ENCODE measurements at places on chromosomes 12 and 14.

- DNase-seq: no peak
Measured at GRCh38 chr14:103315351-103315911, 18.6 kb upstream of the EIF5 start.

DNA sequence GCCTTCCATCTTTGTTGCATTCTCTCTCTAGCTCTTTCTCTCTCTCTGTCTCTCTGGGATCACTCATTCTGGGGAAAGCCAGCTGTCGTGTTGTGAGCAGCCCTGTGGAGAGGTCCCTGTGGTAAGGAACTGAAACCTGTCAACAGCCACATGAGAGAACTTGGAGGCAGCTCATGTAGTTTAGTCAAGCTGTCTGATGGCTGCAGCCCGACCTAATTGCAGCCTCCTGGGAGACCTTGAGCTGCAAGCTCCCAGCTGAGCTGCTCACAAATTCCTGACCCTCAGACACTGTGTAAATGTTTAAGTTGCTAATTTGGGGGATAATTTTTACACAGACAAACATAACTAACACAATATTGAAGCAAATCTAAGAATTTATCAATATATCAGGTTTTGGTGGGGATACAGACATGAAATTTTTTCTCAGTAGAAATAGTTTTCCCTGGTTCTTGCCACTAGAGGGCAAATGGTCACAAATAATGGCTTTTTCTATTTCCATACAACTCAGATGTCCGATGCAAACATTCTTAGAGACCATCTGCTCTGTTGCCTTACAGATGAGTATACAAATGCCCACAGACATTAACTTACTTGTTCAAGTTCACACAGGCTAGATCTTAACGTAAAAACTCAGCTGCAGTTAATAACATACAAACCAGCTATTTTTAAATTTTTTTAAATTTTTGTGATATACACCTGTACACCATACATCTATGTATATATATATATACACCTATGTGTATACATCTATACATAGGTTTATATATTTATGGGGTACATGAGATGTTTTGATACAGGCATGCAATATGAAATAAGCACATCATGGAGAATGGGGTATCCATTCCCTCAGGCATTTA lies 15.5 kb upstream of the KRR1 start:
- DNase-seq: peak; percentile 45

DNA sequence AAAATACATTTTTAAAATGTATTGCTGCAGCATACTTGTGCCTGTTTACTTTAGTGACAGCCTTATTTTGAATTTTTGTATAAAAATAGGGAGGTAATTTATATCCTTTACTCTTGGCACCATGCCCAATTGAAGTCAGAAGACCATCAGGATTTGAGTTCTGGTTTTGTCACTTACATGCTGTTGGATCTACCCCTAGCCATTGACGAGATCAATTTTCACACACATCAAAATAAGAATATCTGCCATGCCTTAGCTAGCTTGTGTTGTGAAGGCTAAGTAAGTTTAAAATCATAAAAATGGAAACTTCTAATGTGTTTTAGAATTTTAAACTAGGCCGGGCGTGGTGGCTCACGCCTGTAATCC lies 381.8 kb downstream of the KCNH5 start:
- no peak for DNase-seq

DNA sequence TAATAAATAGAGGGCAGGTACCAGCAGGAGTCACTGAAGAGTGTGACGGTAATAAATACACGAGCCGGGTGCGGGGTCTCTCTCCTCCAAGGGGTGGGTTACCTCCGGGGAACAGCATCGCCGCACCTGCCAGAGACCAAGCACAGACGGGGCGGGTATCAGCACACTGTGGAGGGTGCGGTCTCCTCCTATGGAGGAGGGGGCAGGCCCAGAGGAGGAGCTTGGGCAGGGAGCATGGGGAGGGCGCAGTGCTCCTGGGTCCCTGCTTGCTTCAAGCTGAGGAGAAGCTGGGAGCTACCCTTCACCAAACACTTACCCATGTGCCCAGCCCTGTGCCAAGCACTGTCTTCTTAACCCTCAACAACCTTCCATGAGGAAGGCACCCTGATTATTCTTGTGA lies 12.8 kb downstream of the PGF start:
- peak; percentile 61 for DNase-seq

GRCh38 chr12:56601503-56601902 lies 28.6 kb downstream of the BAZ2A start:
- peak; percentile 42 for DNase-seq

DNA sequence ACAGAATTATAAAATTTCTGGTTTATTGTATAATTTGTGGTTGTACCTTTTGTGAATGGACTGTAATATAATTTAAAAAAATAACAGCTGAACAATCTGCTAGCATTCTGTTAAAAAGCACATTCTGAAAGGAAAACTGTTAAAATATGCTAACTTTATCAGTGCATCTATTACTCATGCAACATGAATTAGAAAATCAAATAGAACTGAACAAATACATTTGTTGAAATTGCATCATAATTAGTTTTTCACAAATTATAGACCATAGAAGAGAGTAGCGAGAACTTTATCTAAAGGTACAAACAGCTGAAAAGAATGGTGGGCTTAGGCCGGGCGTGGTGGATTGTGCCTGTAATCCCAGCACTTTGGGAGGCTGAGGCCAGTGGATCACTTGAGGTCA lies 33.0 kb downstream of the PTPN21 start:
- DNase-seq: no peak

DNA sequence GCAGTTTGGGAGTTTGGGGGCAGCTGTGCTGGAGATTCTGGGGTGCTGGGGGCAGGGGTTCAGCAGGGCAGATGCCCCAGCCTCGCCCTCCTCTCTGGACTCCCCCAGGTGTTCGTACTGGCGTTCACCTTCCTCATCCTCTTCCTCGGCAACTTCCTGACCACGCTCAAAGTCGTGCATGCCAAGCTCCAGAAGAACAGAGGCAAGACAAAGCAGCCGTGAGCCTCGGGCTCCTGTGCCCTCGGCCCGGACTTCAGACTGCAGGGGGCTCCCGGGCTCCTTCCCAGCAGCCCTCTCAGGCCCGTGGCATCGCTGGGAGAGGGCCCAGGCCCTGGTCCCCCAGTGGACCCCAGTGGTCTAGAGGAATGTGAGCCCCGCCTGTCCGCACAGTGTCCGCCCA lies 18.0 kb downstream of the RHOF start:
- no peak for DNase-seq

DNA sequence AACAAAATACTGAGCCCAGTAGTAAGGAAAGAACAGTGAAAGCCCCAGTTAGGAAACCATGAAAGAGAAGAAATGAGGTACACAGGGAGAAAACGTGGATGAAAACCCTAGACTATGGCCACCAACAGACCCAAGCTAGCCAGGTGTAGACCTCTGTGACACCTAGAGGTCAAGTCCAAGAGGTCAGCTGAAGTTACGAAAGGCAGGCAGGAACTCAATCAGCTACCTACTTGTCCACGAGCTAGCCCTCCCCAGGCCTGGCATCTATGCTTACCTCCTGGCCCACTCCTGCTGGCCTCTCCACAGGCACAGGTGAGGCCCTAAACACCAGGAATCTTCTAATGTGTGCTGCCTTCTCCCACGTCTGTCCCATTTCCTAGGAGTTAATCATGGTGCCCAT lies 48.7 kb downstream of the DPF3 start:
- DNase-seq: no peak

- no peak for DNase-seq
Measured at GRCh38 chr14:43165651-43166050, 1341.4 kb downstream of the FSCB start.

- DNase-seq: no peak
Measured at GRCh38 chr14:64953661-64954060, 11.1 kb upstream of the GPX2 start.

- DNase-seq: no peak
Measured at GRCh38 chr14:92154283-92154942, 32.6 kb downstream of the CPSF2 start.

- DNase-seq: no peak
Measured at GRCh38 chr12:132423820-132424645, 65.9 kb upstream of the FBRSL1 start.

DNA sequence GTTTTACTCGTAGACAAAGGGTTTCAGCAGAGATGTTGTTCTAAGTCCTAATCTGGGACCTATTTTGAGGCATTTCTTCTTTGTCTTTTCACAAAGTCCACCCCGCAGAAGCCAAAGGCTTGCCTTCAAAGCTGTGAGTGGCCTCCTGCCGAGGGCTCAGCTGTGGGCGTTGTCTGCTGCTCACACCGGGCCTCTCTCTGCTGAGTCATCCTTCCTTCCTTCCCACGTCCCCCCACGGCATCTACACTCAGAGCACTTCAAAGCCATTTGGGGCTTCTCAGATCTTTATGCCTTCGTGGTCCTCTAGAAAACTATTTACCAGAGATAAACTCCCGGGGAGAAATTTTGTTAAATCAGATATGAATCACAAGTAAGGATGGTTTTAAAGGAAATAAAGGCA lies 115.9 kb upstream of the TMPO start:
- DNase-seq: peak; percentile 60

GRCh38 chr14:93893661-93894261 lies 33.4 kb upstream of the FAM181A start:
- DNase-seq: no peak

DNA sequence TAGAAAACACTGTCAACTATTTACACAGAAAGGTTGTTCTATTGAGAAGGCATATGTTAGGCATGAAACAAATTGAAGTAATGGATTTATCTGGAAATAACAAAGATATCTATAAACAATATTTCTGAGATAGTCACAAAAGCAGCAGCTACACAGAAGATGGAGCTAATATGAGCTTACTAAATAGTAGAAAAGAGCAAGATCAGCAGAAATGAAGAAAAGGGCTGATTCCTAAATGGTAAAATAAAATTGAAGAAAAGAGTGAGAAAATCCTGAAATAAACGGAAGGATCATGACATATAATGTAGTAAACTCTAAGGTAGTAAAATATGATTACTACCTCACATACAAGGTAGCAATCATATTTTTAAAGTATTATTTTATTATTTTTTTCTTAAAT lies 1263.9 kb downstream of the FSCB start:
- no peak for DNase-seq

GRCh38 chr12:91651728-91652127 lies 469.1 kb upstream of the DCN start:
- no peak for DNase-seq

DNA sequence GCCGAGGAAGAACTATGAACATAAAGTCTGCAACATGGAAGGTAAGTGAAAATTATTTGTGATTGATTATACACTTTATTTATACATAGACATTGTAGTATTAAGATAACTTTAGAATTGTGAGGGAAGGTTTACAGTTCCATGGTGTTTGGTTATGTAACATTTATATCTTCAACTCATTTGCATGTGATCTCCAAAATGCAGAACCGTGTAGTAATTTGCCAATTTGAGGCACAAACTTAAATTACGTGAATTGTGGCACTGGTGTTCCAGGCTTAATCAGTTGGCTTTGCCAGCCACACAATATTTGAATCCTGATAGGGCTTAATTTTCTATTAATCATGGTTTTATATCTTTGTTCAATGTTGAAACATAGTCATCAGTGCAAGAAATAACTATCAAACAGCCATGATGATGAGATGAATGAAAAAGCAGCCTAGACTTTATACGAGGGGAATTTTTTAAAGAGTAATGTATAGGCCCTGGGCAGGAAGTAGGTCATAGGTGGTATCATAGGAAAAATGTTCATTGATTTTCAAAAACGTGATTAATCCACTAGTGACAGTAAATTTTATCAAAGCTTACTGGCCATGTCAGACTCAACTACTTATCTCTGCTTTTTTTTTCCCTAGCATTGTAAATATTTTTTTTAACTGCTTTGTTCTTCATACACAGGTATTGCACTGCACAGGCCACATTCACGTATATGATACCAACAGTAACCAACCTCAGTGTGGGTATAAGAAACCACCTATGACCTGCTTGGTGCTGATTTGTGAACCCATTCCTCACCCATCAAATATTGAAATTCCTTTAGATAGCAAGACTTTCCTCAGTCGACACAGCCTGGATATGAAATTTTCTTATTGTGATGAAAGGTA lies 31.7 kb downstream of the HIF1A start:
- DNase-seq: no peak

DNA sequence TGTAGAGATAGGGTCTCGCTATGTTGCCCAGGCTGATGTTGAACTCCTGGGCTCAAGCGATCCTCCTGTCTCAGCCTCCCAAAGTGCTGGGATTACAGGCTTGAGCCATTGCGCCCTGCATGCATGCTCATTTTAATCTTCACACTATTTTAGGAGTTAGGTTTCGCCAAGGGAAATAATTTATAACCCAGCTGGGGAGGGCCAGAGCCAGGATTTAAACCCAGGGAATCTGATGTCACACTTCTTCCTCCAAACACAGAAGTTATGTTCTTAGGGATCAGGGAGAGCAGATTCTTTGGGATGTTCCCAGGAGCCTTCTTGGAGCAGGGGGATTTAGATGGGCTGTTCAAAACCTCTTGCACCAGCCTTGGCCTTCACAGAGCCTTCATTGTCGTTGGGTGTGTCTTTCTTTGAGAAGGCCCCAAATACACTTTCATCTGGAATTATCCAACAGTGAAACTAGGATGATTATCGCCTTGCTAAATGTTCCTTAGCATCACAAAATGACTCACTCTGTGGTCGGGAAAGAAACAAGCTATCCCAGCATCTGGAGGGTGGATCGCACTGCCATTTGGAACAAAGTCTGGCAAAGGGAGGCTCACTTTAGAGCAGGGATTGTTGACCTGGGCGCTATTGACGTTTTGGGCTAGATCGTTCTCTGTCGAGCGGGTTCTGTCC lies 8.2 kb upstream of the PPP1CC start:
- no peak for DNase-seq

DNA sequence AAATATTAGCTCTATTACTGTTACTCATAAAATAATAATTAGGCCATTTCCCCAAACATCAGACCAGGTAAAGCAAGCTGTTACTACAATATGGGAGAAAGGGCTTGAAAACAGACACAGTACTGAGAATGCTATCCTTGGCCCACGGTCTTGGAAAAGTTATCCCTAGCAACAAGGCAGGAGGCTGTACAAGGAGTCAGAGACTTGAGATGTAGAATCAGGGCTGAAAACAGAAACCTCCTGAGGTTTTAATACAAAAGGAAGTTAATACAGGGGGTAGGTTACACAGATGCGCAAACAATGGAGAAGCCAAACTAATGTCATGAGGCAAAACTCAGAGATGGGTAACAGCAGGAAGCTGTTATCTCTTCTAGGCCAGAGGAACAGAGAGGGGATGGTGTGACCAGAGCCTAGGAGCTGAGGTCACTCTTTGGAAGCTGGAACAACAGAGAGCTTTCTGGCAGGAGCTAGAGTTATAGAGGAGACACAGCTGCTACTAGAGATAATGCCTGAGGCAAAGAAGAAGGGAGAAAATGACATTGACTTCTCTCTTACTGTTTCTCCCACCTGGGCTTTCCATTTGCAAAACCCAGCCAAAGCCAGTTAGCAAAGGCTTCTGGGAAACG lies 248.8 kb downstream of the SUDS3 start:
- no peak for DNase-seq

- no peak for DNase-seq
Measured at GRCh38 chr12:56257071-56257470, 1.1 kb downstream of the ANKRD52 start.

GRCh38 chr12:29220632-29221336 lies 71.7 kb downstream of the FAR2 start:
- DNase-seq: no peak

GRCh38 chr12:116556964-116557698 lies 2.0 kb upstream of the MAP1LC3B2 start:
- DNase-seq: no peak
